ENCODE measurements at places on chromosomes 5 and 9. TPM values are rescaled to one million over a fixed set of nuclear protein-coding genes. Genes with fewer than 3 reads are reported as not detected.

The DRD1 gene
- total RNA-seq: not detected

The PRLR gene
- 25.5 TPM for total RNA-seq

The LHX3 gene
- not detected for total RNA-seq

The PGM5 gene
- total RNA-seq: 3.9 TPM

The TNFAIP8 gene
- 47.3 TPM for total RNA-seq

The PCDHB7 gene
- 0.79 TPM for total RNA-seq

Measured in placental epithelial cell (primary cell).